ENCODE measurements at places on chromosomes 7 and 10. TPM values are rescaled to one million over a fixed set of nuclear protein-coding genes. Genes with fewer than 3 reads are reported as not detected.

MGMT gene
- 25.5 TPM for total RNA-seq

WDFY4 gene
- total RNA-seq = 10.0 TPM

PALD1 gene
- 19.7 TPM for total RNA-seq

SH2D4B gene
- not detected for total RNA-seq

SKIDA1 gene
- 5.3 TPM for total RNA-seq

FAM25A gene
- total RNA-seq = not detected

STRIP2 gene
- 1.1 TPM for total RNA-seq

MACC1 gene
- total RNA-seq = 0.56 TPM

ACSL5 gene
- 16.7 TPM for total RNA-seq

IQUB gene
- 1.4 TPM for total RNA-seq

CUZD1 gene
- not detected for total RNA-seq

MBL2 gene
- not detected for total RNA-seq

DNA sequence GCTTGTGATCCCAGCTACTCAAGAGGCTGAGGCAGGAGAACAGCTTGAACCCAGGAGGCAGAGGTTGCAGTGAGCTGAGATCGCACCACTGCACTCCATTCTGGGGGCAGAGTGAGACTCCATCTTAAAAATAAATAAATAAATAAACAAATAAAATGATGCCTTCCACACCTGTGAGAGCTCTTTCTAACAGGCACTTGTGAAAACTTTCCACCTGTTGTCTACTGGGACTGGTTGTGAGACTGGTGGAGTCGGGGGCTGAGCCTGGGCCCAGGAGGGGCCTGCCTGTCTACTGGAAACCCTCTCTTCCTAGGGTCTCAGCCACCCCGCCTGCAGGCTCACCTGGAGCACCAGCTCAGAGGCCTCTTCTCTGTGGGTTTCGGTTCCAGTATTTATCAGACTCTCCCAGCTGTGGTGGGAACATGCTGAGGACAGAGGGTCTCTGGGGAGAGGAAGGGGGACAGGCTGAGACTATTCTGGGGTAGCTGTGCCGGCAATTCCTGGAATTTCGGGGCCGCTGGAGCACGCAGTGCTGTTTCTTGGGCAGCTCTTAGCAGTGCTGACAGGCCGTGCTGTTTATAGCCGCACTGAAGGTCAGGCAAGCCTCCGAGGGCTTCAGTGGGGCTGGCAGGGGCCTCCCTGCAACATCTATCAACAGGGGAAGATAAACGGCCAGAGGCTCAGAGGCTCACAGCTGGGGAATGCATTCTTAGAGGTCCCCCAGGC, 3.8 kb downstream of the LDB3 start:
- DNase-seq = no peak

DNA sequence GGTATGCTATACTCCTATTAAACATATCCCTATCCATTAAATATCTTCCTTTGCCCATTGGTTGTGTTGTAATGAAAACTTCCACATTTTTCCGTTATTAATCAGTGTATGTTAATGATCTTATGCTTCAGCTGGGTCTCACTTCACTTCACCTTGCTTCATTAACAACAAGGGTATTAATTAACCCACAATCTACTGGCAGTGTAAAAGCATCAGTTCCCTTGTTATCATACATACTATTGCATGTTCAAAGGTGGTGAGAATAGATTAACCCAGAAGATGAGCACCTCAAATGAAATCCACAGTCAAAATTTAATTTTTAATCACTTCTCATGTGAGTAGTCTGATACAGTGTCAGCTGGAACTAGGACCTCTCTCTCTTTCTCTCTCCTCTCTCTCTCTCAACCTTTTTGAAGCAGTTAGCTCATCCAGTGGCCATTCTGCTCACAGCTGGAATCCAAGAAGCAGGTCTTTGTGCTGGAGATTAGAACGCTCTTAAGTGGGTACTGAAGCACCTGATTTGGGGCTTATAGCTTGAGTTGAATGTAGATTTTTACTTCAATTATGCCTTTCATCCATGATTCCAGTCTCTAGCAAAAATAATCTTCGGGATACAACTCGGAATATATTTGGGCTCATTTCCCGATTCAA, 172.3 kb downstream of the RAPGEF5 start:
- DNase-seq = no peak

- no peak for DNase-seq
Measured at GRCh38 chr7:93040355-93040754, 77.4 kb downstream of the SAMD9 start.

GRCh38 chr10:124065382-124066125, 27.8 kb downstream of the CHST15 start:
- no peak for DNase-seq

GRCh38 chr10:101906586-101907183, 63.1 kb upstream of the KCNIP2 start:
- DNase-seq = no peak

- DNase-seq = no peak
Measured at GRCh38 chr7:147436718-147437117, 1153.8 kb upstream of the C7orf33 start.

DNA sequence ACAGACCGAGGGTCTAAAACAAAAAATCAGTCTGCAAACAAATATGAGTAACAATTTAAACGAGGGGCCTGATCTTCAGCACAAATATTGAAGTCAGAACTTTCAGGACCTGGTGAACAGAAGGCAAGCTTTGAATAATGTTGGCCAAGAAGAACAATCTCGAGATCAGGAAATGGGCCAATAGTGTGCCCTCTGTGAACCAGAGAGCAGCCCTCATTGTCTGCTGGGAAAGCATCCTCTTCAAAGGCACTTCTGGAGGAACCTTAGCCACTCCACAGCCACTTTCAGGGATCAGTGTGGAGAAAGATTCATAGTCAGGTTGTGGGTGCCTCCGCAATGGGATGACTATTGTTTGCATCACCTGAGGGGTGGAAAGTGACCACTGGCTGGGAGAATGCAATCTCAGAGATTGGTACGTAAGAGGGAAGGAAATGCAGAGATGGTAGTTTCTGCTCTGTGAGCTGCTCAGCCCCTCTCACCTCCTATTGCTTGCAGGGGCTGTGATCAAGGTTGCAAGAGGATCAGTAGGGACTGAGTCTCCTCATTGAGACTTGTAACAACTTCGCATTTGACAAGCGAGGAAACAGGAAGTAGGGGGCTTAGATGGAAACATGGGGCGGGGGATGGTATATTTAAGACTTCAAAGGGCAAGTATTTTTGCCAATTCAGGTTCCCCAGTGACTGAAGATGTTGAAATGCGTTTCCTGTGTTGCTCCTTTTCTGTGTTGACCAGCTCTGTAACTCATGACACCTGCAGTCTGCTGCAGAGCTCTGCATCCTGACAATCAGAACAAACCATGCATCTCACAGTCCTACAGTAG, 28.4 kb upstream of the IFRD1 start:
- no peak for DNase-seq

DNA sequence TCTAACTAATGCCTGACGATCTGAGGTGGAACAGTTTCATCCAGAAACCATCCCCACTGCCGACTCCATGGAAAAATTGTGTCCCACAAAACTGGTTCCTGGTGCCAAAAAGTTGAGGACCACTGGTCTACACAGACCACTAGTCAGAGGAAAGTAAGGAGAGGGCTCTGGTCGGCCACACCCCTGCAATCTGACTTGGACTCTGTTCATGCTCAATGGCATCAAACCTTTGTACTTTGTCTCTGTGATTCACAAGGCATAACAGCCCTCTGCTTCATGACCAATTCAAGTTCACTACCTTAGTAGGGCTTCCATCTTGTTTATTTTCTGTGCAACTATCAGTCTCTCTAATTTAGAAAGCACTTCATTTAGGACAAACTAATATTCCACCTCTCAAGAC, 1.8 kb downstream of the TUBAL3 start:
- DNase-seq = no peak

GRCh38 chr10:119919826-119920225, 27.3 kb downstream of the SEC23IP start:
- no peak for DNase-seq

GRCh38 chr10:72087969-72088888, at the start of gene SPOCK2:
Gene SPOCK2 (minus strand): TSS chr10:72088551. CDS start chr10:72088328, 223 bp downstream.
- no peak for DNase-seq

GRCh38 chr7:128708235-128708634, 30.9 kb upstream of the CALU start:
- DNase-seq = no peak

GRCh38 chr7:11120068-11120664, 146.5 kb downstream of the PHF14 start:
- DNase-seq = no peak

DNA sequence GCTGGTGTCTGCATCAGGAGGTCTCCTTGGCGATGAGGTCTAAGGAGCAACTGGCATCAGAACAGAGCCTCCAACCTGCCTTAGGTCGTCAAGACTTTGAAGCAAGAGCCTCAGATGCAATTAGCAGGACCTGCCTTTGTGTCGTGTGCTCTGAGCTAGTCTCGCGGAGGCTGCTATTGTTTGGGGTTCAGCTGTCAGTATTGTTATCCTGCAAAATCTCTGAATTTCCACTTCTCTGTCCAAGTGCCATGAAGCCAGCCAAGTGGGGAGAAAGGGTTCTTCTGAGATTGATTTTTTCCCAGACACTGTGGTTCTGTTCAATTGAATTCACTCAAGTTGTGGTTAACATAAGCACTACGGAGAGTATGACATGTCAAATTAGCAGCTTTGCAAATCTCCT, 78.7 kb downstream of the ADARB2 start:
- no peak for DNase-seq

DNA sequence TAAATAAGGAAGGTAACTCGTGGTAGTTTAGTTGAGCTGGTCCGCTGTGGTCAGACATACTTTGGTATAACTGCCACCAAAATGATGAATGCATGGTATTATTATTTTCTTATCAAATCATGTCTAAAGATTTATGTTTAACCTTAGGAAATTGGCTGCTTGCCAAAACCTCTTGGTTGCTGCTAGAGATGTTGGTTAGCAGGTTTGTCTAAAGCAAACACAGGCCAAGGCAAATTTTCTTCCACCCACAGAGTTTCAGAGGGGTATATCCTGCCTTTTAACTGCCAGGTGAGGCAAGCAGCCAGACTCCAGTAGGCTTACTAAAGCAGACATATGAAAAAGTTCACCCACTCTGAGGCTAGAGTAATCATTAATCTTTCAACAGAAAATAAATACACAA, 101.4 kb downstream of the SEMA3E start:
- DNase-seq = no peak

- no peak for DNase-seq
Measured at GRCh38 chr10:130159192-130159794, 23.1 kb downstream of the GLRX3 start.

- no peak for DNase-seq
Measured at GRCh38 chr7:24291271-24291670, 7.3 kb downstream of the NPY start.

DNA sequence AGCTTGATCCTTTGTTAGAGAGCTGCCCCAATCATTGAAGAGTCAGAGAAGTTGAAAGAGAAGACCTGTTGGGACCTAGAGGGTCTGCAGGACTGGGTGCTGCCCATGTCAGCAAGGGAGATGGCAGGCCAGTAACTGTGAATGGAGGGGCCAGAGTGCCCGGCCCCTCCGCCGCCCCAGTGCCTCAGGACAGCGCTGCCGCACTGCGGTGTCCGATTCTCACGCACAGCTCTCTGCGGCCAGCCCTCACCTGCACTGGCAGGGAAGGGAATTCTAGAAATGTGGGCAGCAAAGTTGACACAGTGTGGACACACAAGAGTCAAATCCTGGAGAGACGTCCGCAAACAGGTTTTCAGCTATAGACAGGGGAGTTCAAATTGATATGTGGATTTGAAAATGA, 373.5 kb downstream of the TCERG1L start:
- no peak for DNase-seq

- DNase-seq = no peak
Measured at GRCh38 chr7:79615871-79616640, 162.6 kb upstream of the MAGI2 start.

DNA sequence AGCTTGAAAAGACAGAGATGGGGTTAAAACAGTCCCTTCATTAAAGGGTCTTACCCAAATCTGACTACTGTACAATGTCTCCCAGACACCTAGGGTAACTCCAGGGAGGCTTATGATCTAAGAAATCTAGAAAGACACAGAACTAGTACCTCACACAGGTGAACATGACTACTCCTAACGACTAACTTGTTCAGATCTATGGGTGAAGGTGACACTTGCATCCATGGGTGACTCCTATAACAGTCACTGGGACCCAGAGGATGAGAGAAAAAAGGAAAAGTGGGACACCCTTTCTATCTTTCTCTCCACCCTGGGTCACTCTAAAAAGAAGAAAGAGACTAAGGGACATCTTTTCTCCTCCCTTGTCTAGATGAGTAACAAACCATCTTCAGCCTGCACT, 19.2 kb downstream of the AKR1C8 start:
- no peak for DNase-seq

GRCh38 chr7:108322925-108323832, 133.1 kb downstream of the NRCAM start:
- DNase-seq = no peak

GRCh38 chr10:64952042-64952441, 1430.8 kb downstream of the REEP3 start:
- no peak for DNase-seq

GRCh38 chr7:151590071-151590849, 70.6 kb upstream of the RHEB start:
- DNase-seq = no peak

- no peak for DNase-seq
Measured at GRCh38 chr7:131505636-131506557, 50.5 kb downstream of the PODXL start.

- DNase-seq = no peak
Measured at GRCh38 chr10:129627442-129627841, 160.4 kb downstream of the MGMT start.

DNA sequence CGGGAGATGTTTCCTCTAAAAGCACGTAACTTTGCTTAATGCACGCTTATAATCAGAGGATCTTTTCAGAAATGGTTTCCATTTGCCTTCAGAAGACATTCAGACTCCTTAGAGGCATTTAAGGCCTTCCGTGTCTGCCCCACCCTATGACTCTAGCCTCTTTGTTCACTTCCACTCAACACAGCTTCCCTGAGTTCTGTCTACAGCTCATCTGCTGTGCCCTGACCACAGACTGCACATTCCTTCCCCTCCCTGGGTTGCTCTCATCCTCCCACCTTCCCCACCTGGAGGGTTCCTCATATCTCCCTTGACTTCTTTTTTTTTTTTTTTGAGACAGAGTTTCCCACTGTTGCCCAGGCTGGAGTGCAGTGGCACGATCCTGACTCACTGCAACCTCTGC, 16.6 kb downstream of the FBH1 start:
- no peak for DNase-seq

- no peak for DNase-seq
Measured at GRCh38 chr10:28481968-28482367, 51.0 kb upstream of the WAC start.

GRCh38 chr7:26690135-26690805, 174.1 kb downstream of the SKAP2 start:
- DNase-seq = no peak

DNA sequence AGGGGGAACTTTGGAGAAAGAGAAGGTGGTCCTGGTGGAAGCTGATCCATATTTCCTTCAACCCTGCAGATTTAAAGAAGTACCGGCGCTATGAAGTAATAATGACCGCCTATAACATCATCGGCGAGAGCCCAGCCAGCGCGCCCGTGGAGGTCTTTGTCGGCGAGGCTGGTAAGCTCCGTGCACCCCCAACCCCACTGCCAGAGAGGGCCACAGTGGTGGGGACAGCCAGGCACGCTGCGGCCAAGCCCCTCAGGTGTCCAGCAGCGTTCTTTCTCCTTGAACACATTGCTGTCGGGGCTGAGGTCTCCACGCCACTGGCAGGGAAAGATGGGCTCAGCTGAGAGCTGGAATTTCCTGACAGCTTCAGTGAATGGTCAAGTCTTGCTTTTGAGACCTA, 503.7 kb upstream of the FOXK1 start:
- no peak for DNase-seq
